ENCODE measurements at places on chromosomes 7 and 10.
A peak's percentile ranks its signal among the peaks of the same experiment; 100 is the strongest.

GRCh38 chr7:128934361-128935341 is 3.1 kb upstream of the IRF5 start:
- DNase-seq = no peak

DNA sequence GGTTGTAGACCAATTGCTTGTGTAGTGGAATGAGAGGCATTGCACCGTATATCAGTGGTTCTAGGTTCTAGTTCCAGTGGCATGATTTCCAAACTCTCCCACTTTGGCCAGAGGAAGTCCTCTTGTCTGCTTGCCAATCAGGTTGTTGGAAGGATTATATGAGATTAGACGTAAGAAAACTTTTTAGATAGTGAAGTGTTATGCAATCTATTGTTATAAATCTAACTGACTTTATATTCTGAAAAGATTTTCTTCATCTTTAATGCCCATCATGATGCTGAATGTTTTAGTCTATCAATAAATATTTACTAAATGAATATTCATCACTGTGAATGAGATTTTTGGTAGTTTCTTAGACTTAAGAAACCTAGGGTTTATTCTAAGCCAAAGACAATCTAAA is 152.6 kb downstream of the TFPI2 start:
- DNase-seq = no peak

DNA sequence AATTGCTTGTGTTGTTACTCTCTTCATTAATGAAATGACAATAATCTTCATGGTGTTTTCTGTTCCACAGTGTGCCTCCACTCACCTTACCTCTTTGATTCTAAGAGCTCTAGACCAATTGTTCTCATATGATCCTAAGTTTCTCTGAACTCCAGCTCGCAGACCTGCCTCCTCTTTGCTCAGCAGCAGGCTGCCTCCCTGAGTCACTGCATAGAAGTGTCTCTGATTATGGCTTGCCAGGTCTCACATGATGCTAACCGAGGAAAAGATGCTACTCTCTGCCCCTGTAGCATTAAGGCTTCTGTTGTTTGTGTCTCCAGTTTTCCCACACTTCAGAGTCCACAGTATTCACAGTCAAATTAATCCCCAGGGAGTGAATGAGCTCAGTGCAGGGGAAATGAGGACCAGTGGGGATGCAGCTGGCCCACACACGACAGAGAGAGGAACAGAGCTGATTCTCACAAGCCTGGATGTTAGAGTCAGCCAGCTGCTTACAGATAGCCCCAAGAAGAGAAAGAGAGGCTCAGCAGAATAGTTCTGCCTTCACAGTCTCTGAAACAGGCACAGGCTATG is 145.9 kb upstream of the EGR2 start:
- peak; percentile 20 for DNase-seq

GRCh38 chr7:115721293-115722217 is 309.0 kb downstream of the TFEC start:
- DNase-seq = no peak

DNA sequence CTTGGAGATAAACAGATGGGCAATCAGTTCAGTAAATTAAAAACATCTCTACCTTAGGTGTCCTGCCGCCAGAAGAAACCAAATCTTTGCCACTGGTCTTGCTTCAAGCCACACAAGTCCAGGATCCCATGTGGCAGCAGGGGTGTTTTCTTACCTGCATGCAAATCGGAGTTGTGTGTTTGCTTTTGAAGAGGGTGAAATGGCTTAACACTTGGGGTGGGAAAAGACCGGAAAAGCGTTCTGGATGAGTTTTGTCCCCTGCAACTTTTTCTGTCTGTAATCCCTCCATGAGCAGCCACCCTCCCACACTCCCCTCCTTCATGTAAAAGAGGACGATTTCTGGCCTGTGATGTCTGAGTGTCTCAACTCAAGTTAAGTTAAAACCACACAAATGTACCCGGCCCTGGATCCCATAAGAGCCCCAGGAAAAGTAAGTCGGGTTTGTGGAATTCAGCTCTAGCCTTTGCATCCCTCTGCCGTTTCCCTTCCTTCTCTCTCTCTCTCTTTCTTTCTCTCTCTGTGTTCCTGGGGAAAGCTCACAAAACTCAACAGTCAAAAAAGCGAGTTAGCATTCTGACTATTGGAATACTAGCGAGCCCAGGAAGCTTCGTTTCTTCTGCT is 178.5 kb downstream of the TCF7L2 start:
- no peak for DNase-seq

DNA sequence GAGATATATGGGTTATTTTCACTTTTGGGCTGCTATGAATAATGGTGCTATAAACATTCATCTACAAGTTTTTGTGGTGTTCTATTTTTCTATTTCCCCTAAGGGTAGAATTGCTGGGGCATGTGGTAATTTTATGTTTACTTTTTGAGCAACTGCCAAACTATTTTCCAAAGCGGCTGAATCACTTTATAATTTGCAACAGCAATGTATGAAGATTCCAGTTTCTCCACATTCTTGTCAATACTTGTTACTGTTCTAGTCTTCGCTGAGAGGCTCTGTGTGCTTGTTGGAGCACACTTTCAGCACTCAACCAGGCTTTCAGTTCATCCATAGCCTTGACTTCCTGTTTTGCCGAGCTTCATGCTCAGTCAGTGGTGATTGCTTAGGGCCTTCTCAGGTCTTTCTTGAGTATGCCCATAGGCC is 39.0 kb downstream of the ADK start:
- no peak for DNase-seq

GRCh38 chr10:60967260-60967659 is 23.3 kb upstream of the RHOBTB1 start:
- DNase-seq = no peak

GRCh38 chr7:133344275-133344674 is 91.4 kb downstream of the EXOC4 start:
- DNase-seq = peak; percentile 15

DNA sequence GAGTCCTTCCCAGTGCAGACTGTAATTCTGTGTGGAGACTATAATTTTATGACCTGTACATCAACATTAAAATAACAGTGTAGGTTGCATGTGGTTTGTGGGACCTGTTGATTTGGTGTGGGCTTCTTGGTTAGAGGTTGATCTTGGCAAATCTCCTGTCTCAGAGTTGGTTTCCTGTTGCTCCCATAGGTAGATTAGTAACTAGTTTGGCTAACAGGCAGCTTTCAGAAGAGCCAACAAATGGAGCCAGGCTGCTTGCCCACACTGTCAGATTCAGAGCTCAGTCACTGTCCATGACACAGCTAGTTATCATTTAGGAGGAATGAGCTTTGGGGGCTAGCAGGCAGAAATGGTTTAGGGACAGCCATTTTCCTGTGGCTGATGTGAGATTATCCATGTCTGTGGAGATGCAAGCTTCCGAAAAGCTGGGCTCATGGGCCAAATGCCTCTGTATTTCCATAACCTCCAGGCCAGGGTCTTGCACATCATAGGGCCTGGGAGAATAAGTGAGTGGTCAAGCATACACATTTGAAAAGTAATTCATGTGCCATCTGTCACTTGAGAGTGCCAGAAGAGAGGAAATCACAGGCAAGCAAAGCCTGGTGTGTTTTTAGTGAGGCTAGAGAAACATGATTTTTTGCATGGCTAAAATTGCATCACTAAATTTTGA is 33.4 kb downstream of the CCM2 start:
- DNase-seq = no peak

- peak; percentile 70 for DNase-seq
These were observed 28.5 kb downstream of the DNAJB9 start for GRCh38 chr7:108598153-108598552.

DNA sequence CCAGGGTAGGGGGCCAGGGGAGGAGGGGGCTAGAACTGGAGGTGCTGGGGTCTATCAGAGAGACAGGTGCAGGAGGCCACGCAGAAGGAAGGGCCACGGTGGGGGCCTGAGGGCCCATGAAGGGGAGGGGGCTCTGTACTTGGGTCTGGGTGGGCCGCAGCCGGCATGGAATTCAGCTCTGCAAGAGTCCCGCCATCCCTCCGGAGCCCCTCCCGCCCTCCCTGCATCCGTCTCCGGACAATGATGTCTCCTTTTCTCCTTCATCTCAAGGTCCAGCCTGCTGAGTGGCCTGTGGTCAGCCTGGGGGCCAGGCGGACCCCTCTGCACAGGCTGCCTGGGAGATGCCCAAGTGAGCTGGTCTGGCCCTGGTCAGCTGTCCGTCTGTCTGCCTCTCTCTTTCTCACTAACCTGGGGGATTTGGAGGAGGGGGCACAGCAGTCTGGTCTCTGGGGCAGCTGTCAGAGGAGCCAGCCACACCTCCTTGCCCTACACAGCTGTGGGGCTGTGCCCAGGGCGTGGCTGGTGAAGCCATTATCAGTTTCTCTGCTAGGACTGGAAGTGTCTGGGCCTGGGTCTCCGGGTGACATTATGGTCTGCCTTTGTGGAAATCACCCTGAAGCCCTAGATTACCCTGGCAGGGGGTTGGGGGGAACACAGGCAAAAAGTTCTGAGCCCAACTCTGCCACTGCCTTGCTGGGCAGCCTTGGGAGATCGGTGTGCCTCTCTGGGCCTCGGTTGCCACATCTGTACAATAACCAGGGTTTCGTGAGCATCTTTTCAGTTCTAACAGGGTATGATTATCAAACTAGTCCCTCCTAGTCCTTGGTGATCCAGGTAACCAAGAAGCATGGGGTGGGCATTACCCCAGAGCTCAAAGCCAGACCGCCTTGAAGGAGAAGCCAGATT is 19.0 kb upstream of the HSPB1 start:
- no peak for DNase-seq

DNA sequence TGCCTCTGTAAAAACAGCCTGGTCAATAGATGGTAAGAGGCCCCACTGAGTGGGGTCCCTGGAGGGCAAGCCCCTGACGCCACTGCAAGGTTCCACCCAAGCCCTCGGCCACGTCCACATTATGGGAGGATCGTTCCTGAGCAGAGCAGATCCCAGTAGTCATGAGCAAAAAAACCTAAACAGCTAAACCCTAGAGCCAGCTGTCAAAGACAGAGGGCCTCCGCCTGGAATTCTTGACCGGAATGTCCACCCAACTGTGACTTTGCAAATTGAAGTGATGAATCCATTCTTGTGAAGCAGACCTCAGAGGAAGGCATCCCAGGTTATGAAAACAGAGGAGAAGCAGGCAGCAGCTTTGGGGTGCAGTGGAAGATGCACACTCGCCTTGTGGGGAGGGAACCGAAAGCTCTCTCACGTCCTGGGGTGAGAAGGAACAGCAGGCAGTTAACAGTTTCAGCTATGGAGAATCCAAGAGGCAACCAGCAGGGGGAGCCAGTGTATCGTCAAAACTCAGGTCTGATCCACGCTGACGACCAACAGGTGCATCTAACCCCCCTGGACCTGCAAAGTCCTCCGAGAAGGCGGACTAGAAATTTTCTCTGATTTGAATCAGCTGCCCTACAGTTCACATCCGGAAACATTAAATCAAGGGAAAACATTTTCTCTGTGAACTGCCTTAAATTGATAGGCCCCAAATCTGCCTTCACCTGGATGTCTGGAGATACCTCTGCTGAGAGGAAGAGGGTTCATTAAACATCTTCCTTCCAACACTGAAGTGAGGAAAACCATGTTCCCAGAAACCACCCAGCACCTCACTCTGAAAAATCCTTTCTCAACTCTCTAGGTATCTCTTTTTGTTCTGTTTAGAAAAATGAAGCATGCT is 139.1 kb upstream of the PFKP start:
- no peak for DNase-seq

GRCh38 chr7:17362439-17363105 is 64.1 kb downstream of the AHR start:
- no peak for DNase-seq

GRCh38 chr10:48656241-48656913 is 28.3 kb upstream of the WDFY4 start:
- DNase-seq = peak; percentile 66

DNA sequence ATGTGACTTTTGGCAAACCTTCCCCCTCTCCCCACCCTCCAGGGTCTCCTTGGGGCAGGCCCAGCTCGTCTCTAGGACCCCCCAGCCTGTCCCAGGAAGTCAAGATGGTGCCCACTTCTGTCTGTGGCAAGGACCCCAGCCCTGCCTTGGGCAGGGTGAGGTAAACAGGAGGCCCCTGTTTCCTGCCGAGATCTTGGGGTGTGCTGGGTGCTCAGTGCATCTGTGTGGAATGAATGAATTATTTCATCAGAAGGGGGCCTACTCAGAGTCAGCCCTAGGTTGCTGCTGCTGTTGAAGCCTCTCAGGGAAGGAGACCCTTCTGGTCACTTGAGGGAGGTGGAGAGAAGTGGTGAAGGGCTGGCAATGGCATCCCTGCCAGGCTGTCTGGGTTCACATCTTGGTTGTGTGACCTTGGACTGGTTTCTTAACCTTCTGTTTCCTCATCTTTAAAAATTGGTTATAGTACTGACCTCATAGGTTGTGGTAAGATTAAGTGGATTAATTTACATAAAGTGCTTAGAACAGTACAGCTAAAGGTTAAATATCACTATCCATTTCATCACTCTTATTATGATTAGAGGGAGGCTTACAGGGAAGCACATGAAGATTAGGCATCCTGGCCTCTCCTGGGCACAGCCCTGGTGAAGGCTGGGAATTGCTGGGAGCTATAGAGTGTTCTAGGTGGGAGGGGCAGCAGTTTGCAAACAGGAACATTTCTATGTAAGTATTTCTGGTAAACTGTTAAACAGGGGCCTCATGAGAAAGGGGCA is 67.7 kb downstream of the ZMIZ1 start:
- DNase-seq = no peak

- no peak for DNase-seq
These were observed 3.9 kb downstream of the LFNG start for GRCh38 chr7:2523461-2523936.

GRCh38 chr7:151083071-151083823 is at the start of gene TMUB1:
TMUB1 (minus strand) TSS chr7:151083493; CDS start chr7:151082563, 930 bp downstream.
- peak; percentile 73 for DNase-seq

DNA sequence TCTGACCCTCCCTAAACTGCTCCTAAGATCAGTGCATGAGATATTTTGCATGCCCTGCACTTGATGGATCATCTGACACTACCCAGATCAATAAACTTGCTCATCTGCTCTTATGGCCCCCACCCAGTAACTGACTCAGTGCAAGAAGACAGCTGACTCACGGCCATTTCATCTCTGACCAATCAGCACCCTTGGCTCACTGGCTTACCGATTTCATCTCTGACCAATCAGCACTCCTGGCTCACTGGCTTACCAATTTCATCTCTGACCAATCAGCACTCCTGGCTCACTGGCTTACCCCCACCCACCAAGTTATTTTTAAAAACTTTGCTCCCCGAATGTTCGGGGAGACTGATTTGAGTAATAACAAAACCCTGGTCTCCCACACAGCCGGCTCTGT is 37.2 kb upstream of the OPTN start:
- DNase-seq = no peak

- DNase-seq = no peak
These were observed 239.9 kb downstream of the ADRA2A start for GRCh38 chr10:111316722-111317212.

DNA sequence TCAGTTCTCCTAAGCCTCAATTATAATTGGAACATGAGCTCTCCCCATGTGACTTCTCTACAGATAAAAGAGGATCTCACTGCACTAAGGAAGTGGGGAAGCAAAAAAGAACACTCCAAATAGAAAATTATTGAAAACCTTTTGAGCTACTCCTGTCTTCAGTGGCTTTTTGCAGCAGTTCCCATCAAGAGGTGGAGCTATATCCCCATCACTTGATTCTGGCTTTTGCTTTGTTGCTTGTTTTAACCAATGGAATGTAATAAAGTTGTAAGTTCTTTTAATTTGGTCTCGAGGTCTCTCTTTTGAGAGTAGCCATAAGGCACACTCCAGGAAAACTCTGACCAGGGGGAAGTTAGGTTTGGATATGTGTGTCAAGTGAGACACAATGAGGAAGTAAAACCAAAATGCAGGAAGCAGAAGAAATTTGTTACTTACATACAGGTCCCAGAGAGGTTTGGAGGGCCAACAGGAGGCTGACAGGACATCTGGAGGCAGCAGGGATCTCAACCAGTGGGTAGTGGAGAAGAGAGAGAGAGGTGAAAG is 569.4 kb downstream of the HTR7 start:
- no peak for DNase-seq

Data from NCI-H524 (cell line).